A549 treated with DMSO at 1 μM for 4 hours (cell line): ENCODE measurements at places on chromosomes 5 and 9. TPM values are rescaled to one million over a fixed set of nuclear protein-coding genes. Genes with fewer than 3 reads are reported as not detected.

OR1Q1 gene
- not detected in 5 replicates for total RNA-seq

SV2C gene
- not detected in 5 replicates for total RNA-seq

ANKHD1 gene
- total RNA-seq: 50.2 to 59.9 TPM (median 54.6 TPM) in 5 replicates

SLC36A3 gene
- total RNA-seq: not detected in 5 replicates

GRIA1 gene
- 0.02 TPM in 1 of 5 replicates, not detected in the others for total RNA-seq

C5orf58 gene
- total RNA-seq: not detected in 5 replicates

DAB2IP gene
- total RNA-seq: 12.7 to 14.5 TPM (median 13.3 TPM) in 5 replicates

PCDHB5 gene
- total RNA-seq: 1.2 to 1.9 TPM (median 1.4 TPM) in 5 replicates

OLFM1 gene
- total RNA-seq: 9.8 to 12.2 TPM (median 10.8 TPM) in 5 replicates

SPATA31A7 gene
- total RNA-seq: not detected in 5 replicates

QRFP gene
- not detected in 5 replicates for total RNA-seq

SURF4 gene
- total RNA-seq: 190 to 220 TPM (median 208 TPM) in 5 replicates

SNCB gene
- 0.91 to 1.4 TPM (median 1.2 TPM) in 5 replicates for total RNA-seq

SYNPO gene
- 28.1 to 34.7 TPM (median 30.7 TPM) in 5 replicates for total RNA-seq

KIF20A gene
- 43.0 to 53.6 TPM (median 47.9 TPM) in 5 replicates for total RNA-seq

ARHGEF37 gene
- 0.73 to 1.3 TPM (median 0.89 TPM) in 5 replicates for total RNA-seq

ABLIM3 gene
- 5.7 to 8.2 TPM (median 6.7 TPM) in 5 replicates for total RNA-seq

CDC20B gene
- total RNA-seq: 0.07 to 0.14 TPM (median 0.09 TPM) in 3 of 5 replicates, not detected in the others

CCL28 gene
- 0.06 to 0.31 TPM (median 0.13 TPM) in 5 replicates for total RNA-seq
